Femur (tissue), 1 donor: ENCODE measurements at places on chromosomes 12 and 14.
A peak's percentile ranks its signal among the peaks of the same experiment; 100 is the strongest.

GRCh38 chr12:92136965-92137721 lies 8.5 kb downstream of the BTG1 start:
- DNase-seq = no peak

- DNase-seq = no peak
Observed at GRCh38 chr12:100485983-100486382, 12.3 kb downstream of the NR1H4 start.

DNA sequence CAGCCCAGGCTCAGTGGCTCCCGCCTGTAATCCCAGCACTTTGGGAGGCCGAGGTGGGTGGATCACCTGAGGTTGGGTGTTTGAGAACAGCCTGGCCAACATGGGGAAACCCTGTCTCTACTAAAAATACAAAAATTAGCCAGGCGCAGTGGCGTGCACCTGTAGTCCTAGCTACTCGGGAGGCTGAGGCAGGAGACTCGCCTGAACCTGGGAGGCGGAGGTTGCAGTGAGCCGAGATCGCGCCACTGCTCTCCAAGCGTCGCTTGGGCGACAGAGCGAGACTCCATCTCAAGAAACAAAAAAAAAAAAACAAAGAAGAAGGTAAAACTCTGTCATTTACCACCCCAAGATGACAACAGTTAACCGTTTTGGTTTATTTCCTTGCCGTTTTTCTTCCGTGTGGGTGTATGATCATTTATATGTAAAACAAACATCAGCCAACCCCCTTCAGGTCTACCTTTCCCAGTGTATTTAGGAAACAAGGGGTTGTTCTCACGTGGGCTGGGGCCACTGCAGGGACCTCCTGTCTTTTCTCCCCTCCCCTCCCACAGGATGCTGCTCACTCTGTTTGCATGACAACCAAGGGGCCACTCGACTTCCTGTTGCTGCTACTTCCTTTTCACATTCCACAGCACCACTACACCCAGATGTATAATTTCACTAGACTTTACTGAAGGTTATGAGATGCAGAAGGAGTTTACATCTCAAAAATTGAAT lies 13.6 kb downstream of the TTC9 start:
- peak; percentile 59 for DNase-seq

- no peak for DNase-seq
Observed at GRCh38 chr14:69643430-69644200, 32.2 kb downstream of the SUSD6 start.

DNA sequence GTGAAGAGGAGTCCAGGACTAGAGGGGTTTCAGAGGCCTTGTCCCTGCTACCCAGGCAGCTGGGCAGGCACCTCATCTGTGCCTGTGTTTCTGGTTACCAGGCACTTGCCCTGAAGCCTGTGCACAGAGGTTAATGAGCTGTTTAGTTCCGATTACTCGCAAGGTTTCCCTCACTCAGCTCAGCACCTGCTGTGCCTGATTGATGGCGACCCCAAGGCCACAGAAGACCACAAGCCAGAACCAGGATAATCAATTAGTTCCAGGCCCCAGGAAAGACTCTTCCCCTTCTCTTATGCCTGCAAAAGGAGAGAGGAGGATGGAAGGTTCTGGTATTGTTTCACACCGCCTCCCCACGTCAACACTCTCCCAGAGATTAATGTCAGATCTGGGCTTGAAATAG lies 88.8 kb upstream of the NOS1 start:
- no peak for DNase-seq

DNA sequence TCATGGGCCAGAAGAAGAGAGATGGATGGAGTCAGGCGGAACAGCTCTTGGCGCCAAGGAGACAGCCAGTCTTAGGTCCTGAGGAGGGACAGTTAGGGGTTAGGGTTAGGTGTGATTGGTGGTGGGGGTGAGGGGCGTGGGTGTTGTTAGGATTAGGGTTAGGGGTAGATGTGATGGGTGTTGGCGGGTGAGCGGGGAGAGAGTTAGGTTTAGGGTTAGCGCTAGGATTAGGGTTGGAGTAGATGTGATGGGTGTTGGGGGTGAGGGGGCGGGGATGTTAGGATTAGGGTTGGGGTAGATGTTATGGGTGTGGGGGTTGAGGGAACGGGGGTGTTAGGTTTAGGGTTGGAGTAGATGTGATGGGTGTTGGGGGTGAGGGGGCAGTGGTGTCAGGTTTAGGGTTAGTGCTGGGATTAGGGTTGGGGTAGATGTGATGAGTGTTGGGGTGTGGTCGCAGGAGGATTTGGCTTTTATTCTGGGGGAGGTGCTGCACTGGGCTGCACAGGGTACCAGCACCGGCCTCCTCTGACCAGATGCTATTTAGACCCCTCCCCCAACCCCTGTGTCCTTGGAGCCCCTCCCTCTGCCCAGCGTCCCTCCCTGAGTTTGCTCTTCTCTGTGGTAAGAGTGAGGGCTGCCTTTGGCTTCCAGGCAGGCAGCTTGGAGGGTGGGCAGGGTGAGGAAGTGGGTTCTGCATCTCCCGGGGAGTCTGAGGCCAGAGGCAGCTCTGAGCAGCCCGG lies 35.6 kb upstream of the FBRSL1 start:
- no peak for DNase-seq

- no peak for DNase-seq
Observed at GRCh38 chr14:37369425-37369824, 171.7 kb downstream of the MIPOL1 start.

DNA sequence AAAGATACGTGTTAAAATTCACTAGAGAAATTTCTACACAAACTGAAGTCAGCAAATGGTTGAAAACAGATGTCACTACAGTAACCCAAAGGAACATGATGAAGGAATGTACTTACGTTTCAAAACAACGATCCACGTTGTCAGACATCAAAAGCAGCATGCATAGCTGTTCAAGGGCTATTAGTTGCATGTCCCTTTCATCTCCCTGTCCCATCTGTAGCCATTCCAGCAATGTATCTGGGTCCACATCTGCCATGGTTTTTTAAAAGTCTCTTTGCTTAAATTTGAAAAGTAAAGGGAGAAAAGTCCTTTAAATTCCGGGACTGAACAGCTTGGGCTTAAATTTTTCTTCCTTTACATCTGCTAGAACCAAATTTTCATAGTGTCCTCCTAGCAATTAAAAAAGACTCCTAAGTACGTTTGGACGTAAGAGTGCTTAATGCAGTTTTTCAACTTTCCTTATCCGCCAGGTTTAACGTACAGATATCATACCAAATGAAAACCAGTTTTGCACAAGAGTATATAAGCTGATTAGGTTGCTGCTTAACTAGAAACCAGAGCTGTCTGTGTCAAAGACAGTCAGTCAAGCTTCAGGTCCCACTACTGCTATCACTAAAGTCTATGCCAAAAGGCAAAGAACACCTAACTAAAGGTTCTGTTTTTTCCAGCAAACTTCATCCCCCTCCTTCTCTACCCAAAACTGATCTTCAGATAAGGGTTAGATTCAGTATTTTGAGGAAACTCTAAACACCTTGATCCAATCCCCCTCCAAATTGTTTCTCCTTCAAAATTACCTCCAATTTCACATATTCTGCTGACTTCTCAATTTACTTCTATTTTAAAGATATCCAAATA lies 1.7 kb downstream of the HECTD1 start:
- no peak for DNase-seq

DNA sequence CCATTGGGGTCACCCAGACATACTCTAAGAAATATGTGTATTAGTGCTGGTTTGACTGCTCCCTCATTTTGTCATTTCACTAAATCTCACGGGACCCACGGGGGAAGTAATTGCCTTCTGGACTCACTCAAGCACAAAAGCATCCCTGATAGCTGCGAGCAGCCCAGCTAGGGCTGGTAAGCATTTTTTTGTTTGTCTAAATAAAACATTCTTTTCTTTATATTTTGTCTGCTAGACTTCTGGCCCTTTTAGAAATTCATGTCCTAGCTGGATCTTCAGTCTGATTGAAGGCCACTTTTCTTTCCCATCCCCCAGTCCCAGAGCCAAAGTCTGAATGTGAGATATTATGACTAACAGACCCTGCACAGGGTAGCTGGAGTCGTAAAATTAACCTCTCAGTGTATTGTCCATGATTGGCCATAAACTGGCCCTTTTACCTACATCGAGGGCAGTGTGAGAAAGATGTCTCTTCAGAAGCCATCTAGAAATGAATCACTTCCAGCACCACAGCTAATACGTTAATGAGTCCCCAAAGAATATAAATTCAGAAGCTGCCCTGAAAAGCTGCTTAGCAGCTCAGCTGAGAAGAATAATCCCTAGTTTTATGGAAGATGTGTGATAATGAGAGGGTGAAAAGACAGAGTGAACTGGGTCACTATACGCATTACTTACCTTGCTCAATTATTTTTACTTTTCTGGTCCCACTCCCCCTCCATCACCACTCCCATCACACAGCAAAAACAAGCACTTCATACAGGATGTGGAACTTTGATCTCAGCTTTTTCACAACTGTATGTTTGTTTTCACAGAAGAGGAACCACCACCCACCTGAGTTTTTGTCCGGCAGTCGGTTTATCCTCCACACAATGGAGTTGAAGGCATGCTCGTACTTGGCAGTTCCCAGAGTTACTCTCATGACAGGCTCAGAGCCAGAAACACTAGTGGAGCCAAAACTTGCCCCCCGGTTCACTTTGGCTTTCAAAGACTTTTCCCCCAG lies 55.6 kb upstream of the GTF2A1 start:
- no peak for DNase-seq

GRCh38 chr12:51829011-51829481 lies 19.5 kb downstream of the FIGNL2 start:
- no peak for DNase-seq

- no peak for DNase-seq
Observed at GRCh38 chr14:33776871-33777270, 174.0 kb downstream of the EGLN3 start.

GRCh38 chr14:89303456-89304435 lies 113.3 kb downstream of the FOXN3 start:
- DNase-seq = peak; percentile 90

GRCh38 chr14:79916892-79917291 lies 294.4 kb downstream of the DIO2 start:
- DNase-seq = no peak

- DNase-seq = no peak
Observed at GRCh38 chr14:84144166-84144565, 1385.8 kb upstream of the FLRT2 start.

GRCh38 chr12:79407671-79408622 lies 282.8 kb downstream of the PAWR start:
- peak; percentile 71 for DNase-seq

DNA sequence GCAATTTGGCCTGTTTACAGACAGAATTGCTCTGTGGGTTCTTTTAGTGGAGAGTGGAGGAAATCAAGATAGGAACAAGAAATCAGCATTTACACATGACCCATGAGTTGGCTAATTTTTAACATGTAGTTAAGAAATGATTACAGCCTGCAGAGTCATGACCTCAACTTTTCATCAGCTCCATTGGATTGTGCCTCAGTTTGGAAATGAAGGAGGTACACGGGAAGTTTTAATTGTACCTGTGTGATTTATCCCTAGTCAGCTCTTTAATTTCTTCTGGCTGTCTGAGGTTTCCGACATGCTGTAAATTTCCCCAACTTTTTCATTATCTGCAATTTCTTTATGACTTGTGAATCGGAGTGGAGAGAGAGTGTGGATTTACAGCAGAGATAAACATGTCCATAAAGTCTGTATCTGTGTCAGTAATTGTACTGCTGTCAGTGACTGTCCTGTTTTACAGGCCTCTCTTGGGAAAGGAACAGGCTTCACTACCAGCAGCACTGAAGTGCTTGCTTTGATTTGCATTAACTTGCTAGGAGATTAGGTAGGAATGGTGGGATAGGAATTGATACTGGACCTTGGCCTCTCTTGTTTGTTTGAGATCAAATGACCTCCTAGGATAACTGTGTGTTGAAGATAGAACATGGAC lies 49.2 kb downstream of the LIN52 start:
- no peak for DNase-seq

DNA sequence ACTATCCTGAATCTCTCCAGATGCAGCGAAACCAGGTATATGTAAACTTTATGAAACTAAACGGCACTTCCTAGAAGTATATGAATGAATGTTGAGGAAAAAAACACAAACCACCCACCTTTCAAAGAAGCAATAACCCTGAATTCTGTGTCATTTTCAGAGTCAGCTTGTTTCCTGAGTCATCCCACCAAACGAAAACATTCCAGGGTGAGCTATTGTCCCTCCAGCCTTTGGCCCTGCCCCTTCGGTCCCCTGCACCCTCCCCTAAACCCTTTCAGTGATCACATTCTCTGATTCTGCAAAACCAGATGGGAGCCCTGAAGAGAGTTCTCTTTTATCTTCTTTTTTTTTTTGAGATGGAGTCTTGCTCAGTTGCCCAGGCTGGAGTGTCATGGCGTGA lies 202.6 kb upstream of the ALG10B start:
- no peak for DNase-seq

GRCh38 chr12:1812650-1813302 lies 7.6 kb upstream of the LRTM2 start:
- no peak for DNase-seq

DNA sequence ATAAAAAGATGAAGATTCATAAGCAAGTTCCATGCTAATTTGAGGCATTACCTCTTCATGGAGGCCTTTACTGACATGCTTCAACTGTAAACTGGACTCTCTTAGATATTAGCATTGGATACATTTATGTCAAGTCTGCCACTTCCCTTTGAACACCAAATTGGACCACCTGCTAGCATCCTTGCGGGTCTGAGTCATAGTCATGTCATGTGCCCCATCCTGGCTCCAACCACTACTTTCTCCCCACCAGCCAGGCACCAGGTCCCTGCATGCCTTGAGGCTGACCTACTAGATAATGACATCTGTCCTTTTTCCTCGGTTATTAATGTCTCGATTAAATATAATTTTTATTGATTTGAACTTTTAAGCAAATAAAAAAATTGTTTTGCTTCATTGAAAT lies 32.9 kb upstream of the EEA1 start:
- no peak for DNase-seq

DNA sequence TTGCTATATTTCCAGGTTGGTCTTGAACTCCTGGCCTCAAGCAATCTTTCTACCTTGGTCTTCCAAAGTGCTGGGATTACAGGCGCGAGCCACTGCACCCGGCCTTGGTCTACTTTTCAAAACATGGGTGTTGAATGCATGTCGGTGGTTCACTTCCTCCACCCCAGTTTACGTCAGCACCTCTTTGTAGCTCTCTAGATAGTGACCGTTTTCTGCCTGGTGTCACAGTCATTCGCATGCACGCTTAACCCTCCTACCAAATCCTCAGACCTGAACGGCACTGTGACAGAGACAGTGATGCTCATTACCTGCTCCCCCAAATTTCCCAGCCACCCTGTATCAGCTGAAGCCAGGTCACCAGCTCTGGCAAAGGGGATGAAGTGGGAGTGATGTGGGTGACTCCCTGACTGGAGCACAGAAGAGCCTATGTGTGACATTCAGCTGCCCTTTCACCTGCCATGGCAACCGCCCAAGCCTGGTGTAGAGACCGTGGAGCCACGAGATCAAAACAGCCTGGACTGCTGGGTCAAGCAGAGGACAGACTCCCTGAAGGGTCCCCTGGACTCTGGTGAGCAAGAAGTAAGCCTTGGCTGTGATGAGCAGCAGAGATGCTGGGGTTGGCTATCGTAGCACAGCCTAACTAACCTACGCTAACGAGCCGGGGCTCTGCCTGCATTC lies 66.2 kb upstream of the GPR68 start:
- DNase-seq = no peak

DNA sequence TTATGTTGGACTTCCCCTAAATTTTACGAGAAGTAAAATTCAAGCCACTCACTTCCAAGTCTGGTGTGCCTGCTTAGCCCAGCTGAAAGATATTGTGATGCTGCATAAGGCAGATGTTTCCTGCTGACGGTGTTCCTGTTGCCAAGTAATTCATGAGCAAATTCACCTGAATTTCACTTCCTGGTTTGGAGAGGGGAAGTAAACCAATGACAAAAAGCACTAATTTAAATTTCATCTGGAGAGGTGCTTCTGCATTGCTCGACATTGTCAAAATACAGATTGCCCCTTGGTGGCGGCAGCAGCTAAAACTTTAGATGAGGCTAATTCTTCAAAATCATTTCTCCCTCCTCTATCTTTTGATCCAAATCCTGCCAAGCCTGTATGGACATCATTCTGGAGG lies 281.1 kb downstream of the AACS start:
- no peak for DNase-seq
